ENCODE measurements at places on chromosomes 5 and 9. TPM values are rescaled to one million over a fixed set of nuclear protein-coding genes. Genes with fewer than 3 reads are reported as not detected.

The MYMK gene
- not detected for total RNA-seq

The SAP30L gene
- total RNA-seq: 18.1 TPM

The PTGES gene
- total RNA-seq: 1.0 TPM

The TYRP1 gene
- total RNA-seq: not detected

The NUTM2G gene
- total RNA-seq: not detected

The SLCO4C1 gene
- total RNA-seq: 1.5 TPM

The INSL4 gene
- total RNA-seq: not detected

The FAM120AOS gene
- 24.2 TPM for total RNA-seq

The CTXN3 gene
- not detected for total RNA-seq

The OR1J2 gene
- total RNA-seq: not detected

The ESM1 gene
- total RNA-seq: not detected

The CARTPT gene
- total RNA-seq: not detected

The FANCC gene
- total RNA-seq: 22.9 TPM

The MZB1 gene
- total RNA-seq: not detected

The TEX48 gene
- total RNA-seq: not detected

The SLC1A3 gene
- 1.6 TPM for total RNA-seq

The AUH gene
- total RNA-seq: 28.5 TPM

The CCDC171 gene
- total RNA-seq: 3.2 TPM

The NEURL1B gene
- 11.4 TPM for total RNA-seq

The GPR151 gene
- total RNA-seq: not detected

The PCDHB5 gene
- total RNA-seq: 72.2 TPM

The PDE8B gene
- total RNA-seq: 1.1 TPM

The MAP3K1 gene
- 10.1 TPM for total RNA-seq

The CFAP157 gene
- 0.61 TPM for total RNA-seq

The TAS2R1 gene
- total RNA-seq: not detected

The KIF4B gene
- total RNA-seq: not detected

The SUSD3 gene
- not detected for total RNA-seq

The LECT2 gene
- total RNA-seq: not detected

The TMEM252 gene
- total RNA-seq: not detected

The FAM221B gene
- total RNA-seq: not detected

The SLC6A19 gene
- not detected for total RNA-seq

The IFNK gene
- not detected for total RNA-seq

All from glutamatergic neuron (in vitro differentiated cells).